ENCODE measurements at places on chromosomes 13 and 19. TPM values are rescaled to one million over a fixed set of nuclear protein-coding genes. Genes with fewer than 3 reads are reported as not detected.

DNA sequence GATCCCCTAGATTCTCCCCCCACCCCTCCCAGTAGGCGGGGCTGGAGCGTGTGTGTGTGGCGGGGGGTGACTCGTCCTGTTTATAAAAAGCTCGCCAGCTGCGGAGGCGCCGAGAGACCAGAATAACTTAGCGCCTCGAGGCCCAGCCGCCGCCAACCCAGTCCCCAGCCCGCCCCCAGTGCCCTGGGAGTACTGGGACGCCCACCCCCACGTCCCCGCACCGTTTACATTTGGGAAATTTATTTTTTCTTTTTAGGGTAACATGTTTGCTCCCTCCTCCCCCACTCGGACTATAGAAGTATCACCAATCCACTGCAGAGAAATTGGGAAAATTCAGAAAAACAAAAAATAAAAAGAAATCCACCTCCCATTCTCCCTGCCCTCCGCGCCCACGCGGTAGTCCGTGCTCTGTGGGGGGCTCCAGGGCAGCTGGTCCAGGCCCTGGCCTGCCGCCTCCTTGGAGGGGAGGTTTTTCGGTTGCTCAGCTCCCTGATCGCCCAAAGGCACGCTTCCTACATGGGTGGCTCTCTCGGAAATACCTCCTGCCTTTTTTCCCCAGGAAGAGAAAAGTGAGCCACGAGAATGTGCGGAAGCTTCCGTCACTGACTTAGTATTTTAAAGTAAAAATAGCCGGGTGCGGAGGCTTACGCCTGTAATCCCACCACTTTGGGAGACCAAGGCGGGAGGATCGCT, 1.5 kb upstream of the RAB3A start:
- peak; percentile 87 for DNase-seq

- DNase-seq: no peak
Observed at GRCh38 chr13:102131246-102131645, 270.6 kb downstream of the FGF14 start.

DNA sequence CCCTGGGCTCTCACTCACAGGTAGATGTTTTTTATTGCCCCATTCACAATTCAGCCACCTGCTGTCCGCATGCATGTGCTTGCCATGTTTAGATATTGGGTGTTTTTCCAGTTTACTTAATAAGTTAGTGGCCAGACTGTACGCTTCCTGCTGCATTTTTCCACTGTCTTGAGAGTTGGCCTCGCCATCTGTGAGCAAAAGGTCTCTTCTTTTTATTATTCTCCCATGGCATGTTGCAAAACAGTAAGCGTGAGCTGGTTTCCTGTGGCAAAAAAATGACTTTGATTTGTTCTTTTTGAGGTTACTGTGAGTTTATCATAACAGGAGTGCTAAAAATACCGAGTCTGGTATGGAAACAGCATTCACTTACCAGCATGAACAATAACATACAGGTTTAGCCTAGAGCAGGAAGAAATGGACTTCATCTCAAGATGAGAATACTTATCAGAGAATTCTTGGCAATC, 46.0 kb downstream of the SAE1 start:
- DNase-seq: peak; percentile 30

DNA sequence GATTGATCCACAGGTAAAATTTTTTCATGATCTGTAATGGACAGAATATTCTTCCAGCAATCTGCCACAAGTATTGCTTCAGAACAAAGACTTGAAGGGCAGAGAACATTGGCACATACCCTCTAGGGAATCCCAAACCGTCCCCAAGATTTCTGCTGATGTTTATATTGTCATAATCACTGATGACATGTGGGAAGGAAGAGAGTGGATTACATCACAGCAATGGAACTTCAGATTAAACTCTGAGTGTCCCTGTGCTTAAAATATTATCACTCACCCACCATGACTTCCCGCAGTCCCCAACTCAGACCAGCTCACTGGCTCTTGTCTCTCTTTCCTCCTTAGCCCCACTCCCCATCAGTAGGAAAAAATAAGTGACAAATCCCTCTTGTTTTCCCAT, 8.5 kb upstream of the TPT1 start:
- no peak for DNase-seq

- DNase-seq: no peak
Observed at GRCh38 chr19:12648088-12648487, 18.5 kb downstream of the MAN2B1 start.

DNA sequence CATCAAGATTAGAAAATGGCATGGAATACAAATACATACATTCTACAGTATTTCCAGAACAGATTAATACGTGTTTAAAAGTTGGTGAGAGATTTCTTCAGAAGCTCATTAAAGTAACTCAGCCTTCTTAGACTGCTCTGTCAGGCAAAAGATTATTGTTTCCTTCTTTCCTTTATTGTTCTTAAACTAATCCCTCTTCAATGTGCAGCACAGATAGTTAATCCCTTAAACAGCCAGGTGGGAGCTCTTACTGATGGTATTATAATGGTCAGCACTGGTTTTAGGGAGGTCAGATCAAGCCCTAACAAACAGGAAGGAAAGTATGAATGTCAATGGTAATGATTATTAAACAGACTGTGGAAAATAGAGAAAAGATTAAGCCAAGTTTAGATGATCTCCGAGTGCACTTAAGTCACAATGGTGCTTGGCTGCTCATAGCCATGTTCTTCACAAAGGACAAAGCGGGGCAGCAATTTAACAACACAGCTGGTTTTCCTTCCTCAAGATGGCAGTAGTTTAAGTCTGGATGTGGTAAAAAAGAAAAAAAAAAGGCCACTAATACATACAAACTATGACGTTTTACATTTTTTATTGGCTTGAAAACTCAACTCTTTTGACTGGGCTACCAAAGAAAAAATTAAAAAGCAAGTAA, 992.6 kb downstream of the PCDH9 start:
- no peak for DNase-seq

DNA sequence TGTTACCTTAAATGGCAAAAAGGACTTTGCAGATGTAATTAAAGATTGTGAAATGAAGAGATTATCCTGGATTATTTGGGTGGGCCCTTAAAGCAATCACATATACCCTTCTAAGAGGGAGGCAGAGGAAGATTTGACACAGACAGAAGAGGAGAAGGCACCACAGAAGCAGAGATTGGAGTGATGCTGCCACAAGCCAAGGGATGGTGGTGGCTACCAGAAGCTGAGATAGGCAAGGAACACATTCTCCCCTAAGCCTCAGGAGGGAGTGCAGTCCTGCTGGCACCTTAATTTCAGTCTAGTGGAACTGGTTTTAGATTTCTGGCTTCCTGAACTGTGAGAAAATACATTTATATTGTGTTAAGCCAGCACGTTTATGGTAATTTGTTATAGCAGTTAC, 24.2 kb downstream of the DEDD2 start:
- no peak for DNase-seq

DNA sequence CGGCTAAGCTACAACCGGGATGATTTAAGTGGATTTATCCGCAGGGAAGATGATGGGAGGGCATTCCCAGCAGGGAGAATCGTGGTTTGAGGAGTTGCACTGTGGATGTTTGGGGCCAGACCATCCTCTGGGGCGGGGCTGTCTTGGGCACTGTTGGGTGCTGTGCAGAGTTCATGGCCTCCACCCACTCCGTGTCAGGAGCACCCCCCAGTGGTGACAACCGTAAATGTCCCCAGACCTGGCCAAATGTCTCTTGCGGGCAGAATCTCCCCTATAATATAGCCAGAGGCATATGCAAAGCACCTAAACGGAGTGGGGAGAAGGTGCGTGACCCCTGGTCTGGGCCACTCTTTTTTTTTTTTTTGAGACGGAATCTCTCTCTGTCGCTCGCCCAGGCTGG, 40.2 kb downstream of the SMIM24 start:
- peak; percentile 58 for DNase-seq

The HCST gene
- 6.9 TPM for total RNA-seq

GRCh38 chr19:42132030-42132628, at the start of gene POU2F2:
Gene POU2F2, minus strand, starts transcription at chr19:42132446. Its CDS starts 35 bp downstream, at chr19:42132411.
- DNase-seq: peak; percentile 44
